ENCODE measurements at places on chromosomes 1 and 21.

DNA sequence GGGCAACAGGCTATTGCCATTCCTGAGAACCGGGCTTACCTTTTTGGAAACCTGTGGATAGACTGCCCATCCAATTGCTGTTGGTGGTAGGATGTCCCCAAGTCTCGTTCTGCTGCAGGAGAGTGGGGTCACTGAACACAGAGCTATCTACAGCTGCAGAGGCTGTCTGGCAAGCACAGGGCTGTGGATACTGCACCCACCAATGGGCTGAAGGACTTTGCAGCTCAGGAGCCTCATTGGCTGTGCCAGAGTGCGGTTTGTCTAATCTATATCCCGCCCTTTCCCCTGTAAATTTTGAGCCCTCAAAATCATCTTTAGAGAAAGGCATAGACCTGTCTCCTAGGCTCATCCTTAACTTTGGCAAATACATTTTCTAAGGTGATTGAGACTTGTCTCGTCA, 15.3 kb downstream of the RNF187 start:
- no peak for DNase-seq

GRCh38 chr1:67716800-67717199, 31.8 kb downstream of the GADD45A start:
- no peak for DNase-seq

DNA sequence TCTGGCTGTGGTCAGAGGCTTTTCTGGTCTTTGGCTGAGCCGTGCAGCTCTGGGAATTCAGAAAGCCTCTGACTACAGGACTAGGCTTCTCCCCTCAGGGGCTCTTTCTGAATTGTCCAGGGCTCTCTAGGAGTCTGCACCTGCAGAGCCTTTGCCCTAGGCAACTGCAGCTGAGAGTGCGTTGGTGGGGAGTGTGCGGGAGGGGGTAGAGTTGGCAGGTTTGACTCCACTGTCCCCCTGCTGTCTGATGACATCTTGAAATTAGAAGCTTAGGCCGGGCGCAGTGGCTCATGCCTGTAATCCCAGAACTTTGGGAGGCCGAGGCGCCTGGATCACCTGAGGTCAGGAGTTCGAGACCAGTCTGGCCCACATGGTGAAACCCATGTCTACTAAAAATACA, 32.9 kb downstream of the KIAA1614 start:
- no peak for DNase-seq

GRCh38 chr1:58345215-58346035, 201.1 kb downstream of the OMA1 start:
- DNase-seq: no peak

GRCh38 chr1:217590598-217590997, 40.3 kb downstream of the GPATCH2 start:
- no peak for DNase-seq

- no peak for DNase-seq
Observed at GRCh38 chr1:5989731-5990271, 2.4 kb downstream of the NPHP4 start.

- no peak for DNase-seq
Observed at GRCh38 chr1:54803761-54804470, 2.8 kb upstream of the TTC22 start.

GRCh38 chr1:53409695-53410094, 49.5 kb upstream of the DMRTB1 start:
- no peak for DNase-seq

GRCh38 chr1:55214934-55215193, 300 bp downstream of the USP24 start:
- no peak for DNase-seq

GRCh38 chr1:160346463-160346862, 3.3 kb downstream of the NCSTN start:
- no peak for DNase-seq

GRCh38 chr1:25011943-25012638, 82.0 kb upstream of the RUNX3 start:
- no peak for DNase-seq

DNA sequence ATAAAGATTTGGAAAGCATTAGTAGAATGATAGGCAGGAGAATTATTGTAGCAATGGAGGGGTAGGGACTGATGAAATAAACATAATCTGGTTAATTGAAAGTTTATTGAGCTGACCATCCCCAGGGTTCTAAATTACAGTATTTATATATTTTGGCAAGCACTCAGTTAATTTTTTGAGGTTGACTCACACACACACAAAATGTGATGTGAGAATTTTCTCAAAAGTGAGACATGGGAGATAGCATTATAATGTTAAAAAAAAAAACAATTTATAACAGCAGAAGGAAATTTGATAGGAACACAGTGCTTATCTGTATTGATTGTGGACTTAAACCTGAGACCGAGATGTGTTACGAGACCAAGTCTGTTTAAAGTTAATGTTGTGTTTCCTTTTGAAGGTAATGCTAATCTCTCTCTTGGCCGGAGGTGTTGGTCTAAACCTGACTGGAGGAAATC, 24.6 kb downstream of the TRIM45 start:
- DNase-seq: no peak

- no peak for DNase-seq
Observed at GRCh38 chr1:77434967-77435366, 153.1 kb downstream of the AK5 start.

DNA sequence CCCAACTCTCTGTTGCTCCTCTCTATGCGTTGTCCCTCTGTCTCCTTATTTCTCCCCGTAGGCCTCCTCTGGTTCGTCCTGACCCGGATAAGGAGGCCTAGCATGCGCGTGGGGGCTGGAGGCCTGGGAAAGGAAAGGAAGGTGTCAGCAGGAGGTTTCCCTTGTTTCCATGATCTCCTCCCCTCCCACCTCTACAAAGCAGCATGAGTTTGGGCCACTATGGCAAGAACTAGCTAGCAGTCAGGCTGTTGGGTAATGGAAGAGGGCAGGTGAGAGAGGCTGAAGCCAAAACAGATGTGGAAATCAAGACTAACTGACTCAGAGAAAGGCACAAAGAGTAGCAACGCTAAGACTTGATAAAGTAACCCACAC, 687 bp upstream of the SEMA6C start:
- DNase-seq: no peak

DNA sequence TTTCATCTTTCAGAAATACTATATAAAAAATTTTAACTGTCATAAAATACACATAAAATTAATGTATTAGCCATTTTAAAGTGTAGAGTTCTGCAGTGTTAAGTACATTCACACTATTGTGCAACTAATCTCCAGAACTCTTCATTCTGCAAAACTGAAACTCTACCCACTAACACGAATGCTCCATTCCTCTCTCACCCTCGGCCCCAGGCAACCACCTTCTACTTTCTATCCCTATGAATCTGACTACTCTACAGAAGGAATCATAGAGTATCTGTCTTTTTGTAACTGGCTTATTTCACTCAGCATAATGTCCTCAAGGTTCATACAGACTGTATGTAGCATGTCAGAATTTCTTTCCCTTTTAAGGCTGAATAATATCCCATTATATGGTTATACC, 43.4 kb downstream of the LTN1 start:
- no peak for DNase-seq

- no peak for DNase-seq
Observed at GRCh38 chr1:246569248-246570238, 3.3 kb downstream of the CNST start.

GRCh38 chr1:230824919-230825721, 43.2 kb downstream of the C1orf198 start:
- no peak for DNase-seq

DNA sequence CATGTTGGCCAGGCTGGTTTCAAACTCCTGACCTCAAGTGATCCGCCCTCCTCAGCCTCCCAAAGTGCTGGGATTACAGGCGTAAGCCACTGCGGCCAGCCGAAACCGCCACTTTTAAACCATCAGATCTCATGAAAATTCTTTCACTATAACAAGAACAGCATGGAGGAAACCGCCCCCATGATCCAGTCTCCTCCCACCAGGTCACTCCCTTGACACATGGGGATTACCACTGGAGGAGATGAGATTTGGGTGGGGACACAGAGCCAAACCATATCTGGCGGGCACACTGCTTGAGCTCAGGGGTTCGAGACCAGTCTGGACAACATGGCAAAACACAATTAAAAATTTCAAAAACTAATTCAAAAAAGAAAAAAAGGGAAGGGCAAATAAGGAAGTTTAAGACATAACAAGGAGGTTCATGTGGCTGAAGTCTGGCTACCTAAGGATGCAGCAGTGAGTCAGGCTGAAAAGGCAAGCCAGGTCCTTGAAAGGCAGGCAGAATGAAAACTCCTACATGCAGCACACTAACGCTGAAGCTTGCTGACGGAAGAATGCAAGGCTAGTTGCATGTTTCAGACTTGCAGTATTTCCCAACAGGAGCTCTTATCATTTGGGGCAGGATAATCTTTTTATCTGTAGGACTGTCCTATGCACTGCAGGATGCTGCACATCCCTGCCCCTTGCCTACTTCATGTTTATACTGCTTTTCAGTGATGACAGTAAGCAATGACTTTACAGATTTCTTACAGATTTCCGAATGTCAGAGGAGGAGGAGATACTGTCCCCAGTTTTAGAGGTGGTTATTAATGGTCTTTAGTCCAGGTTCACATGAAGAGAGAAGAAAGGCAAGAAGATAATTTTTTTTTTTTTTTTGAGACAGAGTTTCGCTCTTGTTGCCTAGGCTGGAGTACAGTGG, 49.3 kb downstream of the FBXO42 start:
- no peak for DNase-seq

DNA sequence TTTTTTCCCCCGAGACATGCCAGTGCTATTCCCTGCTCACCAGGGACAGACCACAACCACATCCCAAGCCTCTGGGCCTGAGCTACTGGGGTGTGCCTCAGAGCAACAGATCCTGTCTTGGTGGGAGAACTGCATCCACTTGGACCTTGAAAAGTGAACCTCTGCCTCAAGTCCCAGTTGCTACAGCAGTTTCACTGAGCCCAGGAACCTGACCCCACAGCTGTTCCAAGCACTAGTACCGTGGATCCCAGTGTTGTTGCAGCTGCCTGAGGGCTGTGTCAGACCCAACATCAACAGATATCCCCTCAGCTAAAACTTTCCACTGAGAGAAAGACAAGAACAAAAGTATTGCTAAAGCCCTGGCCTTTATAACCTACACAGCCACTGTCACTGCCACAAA, 373.0 kb downstream of the PLPP3 start:
- DNase-seq: no peak

DNA sequence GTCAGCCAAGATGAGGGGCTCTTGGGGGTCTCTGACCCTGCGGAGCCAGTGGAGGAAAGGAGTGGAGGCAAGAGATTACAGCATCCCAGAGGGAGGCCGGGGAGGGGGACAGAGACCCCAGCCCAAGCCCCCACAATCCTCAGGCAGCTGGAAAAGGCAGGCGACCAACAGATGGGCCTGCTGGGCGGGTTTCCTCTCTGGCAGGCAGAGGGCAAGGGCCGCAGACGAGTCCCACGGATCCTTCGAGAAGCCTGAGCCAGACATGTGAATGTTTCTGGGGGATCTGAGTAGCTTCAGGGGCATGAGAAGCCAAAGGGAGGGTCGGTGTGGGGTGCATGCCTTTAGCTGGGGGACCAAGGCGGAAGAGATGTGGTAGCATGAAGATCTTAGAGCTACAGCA, 2.1 kb upstream of the PLEKHA6 start:
- no peak for DNase-seq

DNA sequence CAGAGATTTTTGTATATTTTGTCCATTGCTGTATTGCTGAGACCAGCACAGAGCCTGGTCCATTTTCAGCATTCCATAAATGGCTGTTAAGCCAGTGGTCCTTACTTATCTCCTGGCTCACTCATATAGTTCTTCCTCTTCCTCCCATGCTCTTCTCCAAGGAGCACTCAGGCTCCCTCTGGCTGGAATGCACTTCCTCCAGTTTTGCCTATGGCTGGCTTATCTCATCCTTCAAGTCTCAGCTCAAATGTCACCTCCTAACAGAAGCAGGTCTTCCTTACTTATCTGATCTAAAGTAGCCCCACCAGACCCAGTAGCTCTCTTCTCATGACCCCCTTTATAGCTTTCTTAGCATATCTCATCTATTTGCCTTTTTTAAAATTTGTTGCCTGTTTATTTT, 146.9 kb downstream of the SLC30A10 start:
- no peak for DNase-seq

DNA sequence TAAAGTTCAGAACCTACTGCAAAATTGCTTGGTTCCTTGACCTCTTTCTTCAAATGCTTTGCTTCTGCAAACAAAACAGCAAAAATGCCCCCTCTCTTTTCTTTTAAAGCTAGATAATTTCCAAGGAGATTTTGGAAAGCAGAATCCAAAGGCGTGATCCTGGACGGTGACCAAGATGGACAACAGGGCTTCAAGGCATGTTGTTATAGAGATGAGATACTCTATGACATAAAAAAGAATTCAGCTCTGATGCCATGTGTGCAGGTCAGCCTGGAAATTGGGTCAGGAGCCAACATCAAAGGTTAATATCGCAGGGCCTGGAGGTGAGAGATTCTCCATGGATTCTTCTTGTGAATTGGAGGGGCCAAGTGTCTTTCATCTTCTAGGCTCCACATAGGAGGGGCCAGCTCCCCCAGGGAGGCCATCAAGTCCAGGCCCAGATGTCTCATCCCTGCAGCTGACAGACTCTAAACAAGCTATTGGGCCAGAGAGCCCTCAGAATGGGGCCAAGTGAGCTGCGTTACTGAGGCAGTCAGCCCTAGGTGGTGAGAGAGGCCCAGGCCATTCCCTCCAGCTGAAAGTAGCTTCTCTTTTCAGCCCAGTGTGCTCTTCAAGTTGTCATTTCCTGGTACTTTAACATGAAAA, 45.5 kb downstream of the NMNAT2 start:
- no peak for DNase-seq

DNA sequence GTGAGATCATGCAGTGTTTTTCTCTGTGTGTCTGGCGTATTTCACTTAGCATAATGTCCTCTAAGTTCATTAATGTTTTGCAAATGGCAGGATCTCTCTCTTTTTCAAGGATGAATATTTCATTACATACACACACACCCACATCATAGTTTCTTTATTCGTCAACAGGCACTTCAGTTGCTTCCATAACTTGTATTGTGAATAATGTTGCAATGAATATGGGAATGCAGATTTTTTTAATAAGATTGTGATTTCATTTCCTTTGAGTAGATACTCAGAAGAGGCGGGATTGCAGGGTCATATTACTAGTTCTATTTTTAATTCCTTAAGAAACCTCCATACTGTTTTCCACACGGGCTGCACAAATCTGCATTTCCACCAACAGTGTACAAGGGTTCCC, 134.0 kb downstream of the CLEC20A start:
- no peak for DNase-seq

DNA sequence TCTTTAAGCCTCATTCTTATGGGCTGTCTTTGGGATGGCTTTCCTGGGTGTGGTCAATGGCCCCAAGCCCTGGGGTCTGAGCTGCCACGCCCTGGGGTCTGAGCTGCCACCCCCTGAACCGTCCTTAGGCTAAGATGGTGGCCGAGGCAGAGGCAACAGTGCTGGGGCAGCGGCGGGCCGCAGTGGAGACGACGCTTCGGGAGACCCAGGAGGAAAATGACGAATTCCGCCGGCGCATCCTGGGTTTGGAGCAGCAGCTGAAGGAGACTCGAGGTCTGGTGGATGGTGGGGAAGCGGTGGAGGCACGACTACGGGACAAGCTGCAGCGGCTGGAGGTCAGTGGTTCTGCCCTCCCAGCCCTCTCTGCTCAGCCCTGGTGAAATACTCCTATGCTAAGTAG, 10.3 kb upstream of the TUFT1 start:
- DNase-seq: no peak

GRCh38 chr1:72066431-72066830, 215.9 kb downstream of the NEGR1 start:
- DNase-seq: no peak

GRCh38 chr1:24505816-24506215, 3.2 kb downstream of the RCAN3 start:
- DNase-seq: no peak
